DMS153 (cell line): ENCODE measurements at places on chromosomes 6 and 20.

DNA sequence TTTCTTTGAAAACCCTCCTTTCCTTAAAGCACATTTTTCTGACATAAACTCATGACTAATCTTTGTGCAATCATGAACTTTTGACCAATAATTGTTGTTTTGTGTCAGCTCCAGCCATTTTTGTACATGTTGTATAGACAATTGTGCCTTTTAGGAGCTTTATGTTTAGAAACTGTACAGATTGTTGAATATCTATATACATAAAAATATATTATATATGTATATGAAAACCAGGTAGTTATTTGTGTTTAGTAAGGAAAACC is 125.7 kb upstream of the EDN1 start:
- no peak for DNase-seq

DNA sequence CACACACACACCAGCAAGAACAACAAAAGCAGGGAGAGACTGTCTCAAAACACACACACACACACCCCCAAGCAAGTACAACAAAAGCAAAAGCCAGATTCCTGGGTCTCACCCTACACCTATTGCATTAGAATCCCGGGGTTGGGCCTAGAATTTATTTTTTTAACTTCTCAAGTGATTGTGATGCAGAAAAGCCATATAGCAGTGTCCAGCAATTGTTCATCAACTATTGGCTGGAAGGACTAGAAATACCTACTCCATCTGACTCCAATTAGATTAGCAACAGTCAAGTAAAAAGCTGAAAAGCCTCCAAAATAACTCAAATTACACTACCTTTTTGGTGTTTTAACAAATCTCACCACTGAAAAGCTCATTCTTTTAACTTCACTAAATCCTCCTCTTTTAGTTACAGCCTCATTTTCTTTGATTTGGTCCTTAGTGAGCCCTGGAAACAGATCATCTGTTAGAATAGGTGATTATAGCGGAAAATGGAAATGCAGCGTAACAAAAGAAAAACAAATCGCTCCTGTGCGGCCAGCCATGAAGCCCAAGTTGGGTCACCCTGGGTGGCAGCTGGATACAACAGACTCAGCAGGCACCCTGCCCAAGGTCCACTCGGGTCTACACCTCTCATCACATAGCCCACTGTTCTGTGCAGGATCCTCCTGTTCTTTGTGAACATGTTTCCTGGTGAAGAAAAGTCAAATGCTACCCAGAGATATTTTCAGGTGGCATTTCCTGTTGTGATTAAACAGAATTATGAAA is 38.7 kb downstream of the STAU1 start:
- DNase-seq: no peak

- no peak for DNase-seq
Measured at GRCh38 chr6:33925936-33926335, 122.1 kb upstream of the MLN start.

GRCh38 chr6:162074641-162075275 is 652.8 kb downstream of the PRKN start:
- no peak for DNase-seq

DNA sequence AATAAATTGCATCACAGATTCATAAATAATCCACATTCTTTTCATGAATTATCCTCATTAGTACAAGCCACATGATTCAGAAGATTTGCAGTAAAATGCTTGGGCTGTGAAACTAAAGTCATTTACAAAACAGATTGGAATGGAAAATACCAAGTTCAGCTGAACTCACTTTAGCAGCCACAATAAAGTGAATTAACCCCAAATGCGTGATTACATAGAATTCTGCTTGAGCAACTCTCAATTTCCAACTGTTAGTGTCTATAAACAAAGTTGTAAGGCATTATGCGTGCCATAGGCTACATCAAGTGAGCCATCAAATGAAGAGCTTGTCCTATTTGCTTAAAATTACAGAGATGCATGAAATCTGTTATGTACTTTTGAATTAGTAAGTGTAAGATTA is 60.4 kb upstream of the GFRAL start:
- no peak for DNase-seq

- no peak for DNase-seq
Measured at GRCh38 chr6:126027601-126028000, 41.3 kb downstream of the TRMT11 start.

DNA sequence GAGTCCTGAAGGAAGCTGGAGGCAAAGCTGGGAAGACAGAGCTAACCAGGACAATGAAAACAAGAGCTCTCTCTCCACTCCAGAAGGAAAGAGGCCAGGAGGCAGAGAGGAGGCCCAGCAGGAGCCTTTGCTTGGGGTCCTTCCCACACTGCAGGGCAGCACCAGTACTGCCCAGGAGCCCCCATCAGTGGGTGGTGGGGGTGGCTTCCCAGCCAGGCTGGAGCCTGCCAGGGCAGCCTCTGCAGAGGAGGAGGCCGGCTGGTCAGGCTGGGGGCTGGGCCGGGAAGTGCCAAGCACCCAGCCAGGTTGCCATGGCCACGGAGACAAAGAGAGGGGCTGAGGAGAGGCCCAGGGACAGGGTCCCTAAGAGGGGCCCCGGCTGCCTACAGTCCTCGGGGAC is 33.4 kb downstream of the PREX1 start:
- no peak for DNase-seq

GRCh38 chr20:38060536-38060935 is 27.0 kb downstream of the RPRD1B start:
- no peak for DNase-seq

GRCh38 chr20:62428396-62429295 is 1.3 kb upstream of the RBBP8NL start:
- no peak for DNase-seq

DNA sequence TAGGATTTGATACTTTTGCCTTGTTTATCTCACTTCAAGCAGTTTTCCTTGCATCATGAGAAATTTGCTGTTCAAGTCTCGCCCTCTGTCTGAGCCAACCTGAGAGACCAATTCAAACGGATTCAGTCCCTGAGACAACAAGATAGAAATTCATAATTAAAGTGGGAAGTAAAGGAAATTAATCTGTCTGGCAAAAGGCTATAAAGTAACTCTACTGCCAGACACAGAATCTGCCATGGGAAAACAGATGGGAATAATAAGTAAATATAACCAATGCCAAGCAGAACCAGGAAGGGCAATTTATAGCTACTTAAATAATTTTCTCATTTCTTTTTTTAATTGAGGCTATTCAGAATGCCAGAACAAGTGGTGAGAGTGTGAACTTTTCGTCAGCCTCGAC is 239.6 kb downstream of the TFAP2C start:
- no peak for DNase-seq

DNA sequence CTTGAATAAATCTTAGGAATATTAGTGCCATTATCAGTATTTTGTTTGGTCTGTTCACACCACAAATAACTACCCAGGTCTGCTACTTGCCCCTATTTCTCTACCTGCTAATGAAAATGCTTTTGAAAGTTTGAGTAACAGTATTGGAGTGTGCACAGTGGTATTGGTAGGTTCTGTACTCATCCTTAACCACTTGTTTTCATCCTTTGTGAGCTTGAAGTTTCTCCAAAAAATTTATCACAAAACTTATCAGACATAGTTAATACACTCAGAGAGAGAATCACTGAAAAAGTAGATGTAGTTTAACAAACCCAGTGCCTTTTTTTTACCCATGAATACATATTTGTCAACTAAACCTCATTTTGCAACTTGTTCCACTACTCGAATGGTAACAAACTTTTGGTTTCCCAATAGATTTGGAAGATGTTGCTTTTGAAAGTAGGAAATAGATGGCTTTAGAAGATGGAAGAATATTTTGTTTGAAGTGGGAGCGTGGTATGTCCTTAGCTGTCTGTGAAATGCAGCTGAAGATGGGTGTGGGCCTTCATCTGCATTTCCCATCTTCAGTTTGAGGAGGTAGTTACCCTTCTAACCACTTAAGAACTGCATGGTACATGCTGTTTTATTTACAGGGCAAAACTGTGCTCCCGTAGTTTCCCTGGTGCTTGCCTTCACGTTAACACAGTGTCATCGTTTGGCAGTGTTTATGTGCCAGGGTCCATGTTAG is 9.0 kb downstream of the PTPN1 start:
- DNase-seq: no peak

DNA sequence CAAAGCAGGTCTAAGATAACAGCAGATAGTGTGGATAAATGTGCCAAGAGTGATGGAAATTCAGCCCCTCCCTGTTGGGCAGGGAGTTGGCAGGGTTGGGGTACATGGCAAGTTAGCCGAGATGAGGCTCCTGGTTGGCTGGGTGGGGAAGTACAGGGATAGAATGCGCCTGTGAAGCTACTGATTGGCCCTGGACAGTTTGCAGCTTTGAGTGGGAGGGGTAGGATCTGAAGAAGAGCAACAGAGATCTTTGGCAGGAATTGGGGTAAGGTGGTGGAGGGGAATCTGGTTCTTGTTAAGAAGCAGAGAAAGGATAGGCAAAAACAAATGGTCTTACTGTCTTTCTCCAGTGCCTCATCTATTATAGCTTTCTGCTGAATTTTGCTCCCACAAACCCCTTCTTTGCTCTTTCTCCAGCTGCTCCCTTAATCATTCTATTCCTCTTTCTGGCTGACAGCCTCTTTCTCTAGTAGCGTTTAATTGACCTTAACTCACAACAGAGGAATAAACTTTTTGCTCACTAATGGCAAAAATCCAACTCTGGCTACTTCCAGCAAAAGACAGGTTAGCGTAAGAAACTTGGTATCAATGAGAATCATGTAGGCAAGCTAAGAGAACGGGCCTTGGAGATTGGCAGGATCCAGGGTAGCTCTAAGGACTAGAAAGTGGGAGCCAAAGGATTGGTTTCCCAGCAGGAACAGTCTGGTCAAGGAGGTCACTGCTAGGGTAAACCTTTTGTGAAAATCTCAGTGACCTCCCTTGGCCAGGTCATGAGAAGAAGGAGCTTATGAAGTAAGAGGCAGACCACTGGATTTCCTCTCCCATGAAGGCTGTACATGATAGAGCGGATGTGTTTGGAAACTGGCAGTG is 86.3 kb upstream of the CARMIL1 start:
- no peak for DNase-seq

GRCh38 chr6:71103130-71103529 is 146.3 kb upstream of the B3GAT2 start:
- no peak for DNase-seq
